Stimulated activated CD8-positive, alpha-beta memory T cell treated with anti-CD3 and anti-CD28 coated beads, Interleukin-12 subunit alpha, Interleukin-12 subunit beta, amount 100 ng/mL, for 1 hour (primary cell): ENCODE measurements at places on chromosomes 3 and 15.

DNA sequence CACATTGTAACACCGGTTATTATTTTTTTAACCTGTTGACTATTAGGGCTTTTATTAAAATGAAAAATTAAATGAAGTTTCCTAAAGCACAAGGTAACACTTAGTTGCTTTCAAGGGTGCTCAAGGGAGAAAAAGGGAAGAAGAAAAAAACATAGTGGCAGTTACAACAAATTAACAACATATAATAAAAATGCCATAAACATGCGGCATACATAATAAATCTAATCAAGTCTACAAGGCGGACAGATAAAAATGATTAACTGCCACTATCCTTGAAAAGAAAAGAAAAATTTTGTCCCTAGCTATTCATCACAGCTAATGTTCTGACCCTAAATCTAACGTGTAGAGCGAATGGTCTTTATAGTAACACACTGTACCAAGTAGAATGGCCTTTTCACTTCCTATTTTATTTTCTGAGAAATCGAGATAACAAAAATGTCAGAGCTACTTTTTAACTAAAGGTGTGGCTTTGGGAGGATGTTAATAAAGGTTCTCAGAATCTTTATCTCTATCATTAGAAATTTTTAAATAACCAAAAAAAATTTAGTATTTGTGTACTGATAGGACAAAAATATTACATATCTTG is 194.9 kb downstream of the FOXP1 start:
- DNase-seq = no peak

DNA sequence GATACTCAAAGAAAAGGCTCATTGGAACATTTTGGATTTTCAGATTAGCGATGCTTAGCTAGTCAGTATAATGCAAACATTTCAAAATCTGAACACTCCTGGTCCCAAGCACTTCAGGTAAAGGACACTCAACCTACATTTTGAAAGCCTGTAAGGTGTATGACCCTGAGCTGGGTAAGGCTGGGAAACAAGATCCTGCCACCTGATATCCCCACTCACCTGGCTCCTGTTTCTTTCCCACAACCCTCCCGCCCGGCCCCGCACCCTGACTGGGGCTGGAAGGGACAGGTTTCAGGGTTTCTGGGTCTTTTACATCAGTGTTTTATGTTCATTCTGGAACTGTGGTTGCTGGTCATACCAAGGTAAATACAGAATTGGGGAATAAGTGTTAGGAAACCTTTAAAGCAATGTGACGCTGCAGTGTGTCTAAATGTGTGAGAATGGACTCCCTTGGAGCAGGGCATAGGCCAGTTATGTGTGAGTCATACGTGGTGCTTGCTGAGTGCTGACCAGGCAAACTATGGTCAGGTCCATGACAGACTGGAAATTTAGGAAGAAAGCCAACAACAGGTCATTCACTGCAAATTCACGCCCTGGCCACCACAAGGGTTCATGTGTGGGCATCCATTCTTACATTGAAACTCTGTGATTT is 22.9 kb downstream of the CTXND1 start:
- DNase-seq = no peak

DNA sequence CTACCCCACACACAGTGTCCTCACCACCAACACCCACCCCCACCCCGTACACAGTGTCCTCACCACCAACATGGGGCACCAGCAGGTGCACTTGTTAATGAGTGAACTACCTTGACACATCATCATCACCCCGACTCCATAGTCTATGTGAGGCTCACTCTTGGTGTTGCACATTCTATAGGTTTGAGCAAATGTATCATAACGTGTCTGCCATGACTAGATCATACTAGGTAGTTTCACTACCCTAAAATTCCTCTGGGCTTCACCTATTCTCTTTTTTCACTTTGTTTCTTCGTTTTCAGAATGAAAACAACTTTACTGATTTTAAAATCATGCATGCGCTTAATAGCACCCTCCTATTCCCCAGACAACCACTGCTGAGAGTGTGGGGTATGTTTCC is 102.6 kb upstream of the SLC6A6 start:
- DNase-seq = no peak

DNA sequence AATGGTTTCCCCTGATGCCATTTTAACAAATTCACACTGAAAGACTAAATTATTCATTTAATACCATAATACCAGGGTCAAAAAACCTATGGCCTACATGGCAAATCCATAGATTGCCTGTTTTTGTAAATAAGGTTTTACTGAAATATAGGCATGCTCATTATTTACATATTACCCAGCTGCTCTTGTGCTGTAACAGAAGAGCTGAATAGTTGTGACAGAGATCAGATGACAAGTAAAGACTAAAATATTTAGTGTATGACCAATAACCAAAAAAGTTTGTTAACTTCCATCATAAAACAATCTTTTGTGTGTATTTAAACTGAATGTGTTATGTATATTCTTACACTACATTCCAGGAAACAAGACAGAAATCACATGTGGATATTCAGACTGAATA is 60.2 kb downstream of the DENND4A start:
- no peak for DNase-seq

GRCh38 chr15:60591496-60592370 is 112.8 kb upstream of the ICE2 start:
- no peak for DNase-seq

DNA sequence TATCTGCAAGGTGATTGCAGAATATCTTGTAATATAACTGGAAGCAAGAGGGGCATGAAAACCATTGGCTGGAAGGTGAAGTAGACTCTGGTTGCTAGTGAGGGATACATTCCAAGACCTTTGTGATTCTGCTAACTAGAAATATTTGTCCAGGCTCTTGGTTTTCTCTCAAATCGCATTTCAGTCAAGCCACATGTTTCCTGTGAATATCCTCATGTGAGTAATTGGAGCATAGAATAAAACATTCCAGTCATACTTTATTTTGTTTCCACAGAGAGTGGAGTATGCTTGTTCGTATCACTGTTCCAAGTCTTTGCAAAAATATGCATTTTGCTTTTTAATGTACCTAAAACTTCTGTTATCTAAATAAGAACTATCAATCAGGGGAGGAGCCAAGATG is 850.0 kb downstream of the EPHA3 start:
- no peak for DNase-seq

DNA sequence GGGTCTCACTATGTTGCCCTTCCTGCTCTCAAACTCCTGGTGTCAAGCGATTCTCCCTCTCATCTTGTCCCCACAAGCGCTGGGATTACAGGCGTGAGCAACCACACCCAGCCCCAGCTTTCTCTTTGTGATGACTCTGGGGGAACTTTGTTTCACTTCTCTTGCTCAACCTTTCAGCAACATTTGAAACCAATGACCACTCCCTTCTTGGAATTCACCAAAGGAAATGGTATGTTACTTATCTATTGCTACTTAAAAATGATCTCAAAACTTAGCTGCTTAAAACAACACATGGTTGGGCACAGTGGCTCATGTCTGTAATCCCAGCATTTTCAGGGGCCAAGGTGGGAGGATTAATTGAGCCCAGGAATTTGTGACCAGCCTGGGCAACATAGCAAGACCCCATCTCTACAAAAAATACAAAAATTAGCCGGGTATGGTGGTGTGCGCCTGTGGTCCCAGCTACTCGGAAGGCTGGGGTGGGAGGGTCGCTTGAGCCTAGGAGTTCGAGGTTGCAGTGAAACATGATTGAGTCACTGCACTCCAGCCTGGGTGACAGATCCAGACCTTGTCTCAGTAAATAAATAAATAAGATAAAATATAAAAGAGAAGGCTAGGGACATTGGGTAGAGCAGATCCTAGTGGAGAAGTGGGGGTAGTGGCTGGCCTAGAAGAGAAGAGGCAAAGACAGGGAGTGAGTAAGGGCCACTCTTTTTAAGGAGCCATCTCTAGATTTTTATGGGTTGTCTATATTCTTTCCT is 10.3 kb upstream of the COPG1 start:
- no peak for DNase-seq

- DNase-seq = peak; percentile 6
These were observed 155.6 kb upstream of the STT3B start for GRCh38 chr3:31377045-31377642.

DNA sequence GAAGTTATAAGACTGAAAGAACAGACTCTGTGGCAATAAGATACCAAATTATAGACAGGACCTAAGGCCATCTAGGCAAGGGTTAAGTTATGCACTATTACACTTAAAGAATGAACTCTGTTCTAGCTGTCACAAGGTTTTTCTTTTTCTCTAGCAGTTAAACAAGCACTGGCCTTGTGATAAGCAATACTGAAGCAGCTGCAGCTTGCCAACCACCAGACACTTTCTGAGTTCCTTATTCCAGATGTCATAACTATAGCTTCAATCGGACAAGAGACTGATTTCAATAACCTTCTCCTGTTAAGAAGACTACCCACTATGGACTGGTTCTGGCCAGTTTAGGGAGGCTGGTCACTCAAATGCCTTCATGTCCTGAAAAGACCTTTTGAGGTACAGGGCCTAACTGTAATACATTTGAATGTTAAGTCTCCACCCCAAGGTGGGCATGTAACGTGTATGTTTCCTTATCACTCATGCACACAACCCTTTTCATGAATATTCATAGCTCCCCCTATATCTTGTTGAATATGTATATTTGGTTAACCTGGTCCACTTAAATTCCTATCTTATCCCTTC is 85.8 kb downstream of the CFAP20DC start:
- DNase-seq = no peak

GRCh38 chr15:53525894-53526293 is 233.6 kb downstream of the WDR72 start:
- no peak for DNase-seq

DNA sequence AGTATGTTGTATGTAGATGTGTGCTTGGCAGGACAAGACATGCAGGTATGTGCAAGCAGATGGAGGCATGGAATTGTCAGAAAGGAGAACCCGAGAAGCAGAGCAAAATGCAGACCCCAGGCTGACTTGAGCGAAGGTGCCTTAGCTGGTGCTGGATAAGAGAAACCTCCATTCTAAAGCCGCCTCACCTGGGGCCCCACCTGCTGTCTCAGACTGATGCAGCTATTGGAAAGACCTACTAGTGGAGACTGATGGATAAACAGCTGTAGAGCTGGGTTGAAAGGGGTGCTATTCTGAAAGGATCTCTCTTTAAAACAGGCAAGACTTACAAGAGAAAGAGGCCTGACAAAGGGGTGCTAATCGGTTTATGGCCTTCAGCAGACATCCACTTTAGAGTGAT is 86.2 kb downstream of the EPHB1 start:
- DNase-seq = no peak

DNA sequence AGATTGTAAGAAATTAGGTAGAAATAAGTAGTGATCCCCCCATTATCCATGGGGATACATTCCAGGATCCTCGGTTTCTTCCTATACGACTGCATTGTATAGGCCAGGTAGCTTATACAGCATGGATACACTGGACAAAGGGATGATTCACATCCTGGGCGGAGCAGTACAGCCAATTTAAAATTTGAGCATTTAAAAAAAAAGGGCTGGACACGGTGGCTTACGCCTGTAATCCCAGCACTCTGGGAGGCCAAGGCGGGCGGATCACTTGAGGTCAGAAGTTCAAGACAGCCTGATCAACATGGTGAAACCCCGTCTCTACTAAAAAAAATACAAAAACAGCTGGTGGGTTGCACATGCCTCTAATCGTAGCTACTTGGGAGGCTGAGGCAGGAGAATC is 976 bp upstream of the ARGFX start:
- DNase-seq = no peak

DNA sequence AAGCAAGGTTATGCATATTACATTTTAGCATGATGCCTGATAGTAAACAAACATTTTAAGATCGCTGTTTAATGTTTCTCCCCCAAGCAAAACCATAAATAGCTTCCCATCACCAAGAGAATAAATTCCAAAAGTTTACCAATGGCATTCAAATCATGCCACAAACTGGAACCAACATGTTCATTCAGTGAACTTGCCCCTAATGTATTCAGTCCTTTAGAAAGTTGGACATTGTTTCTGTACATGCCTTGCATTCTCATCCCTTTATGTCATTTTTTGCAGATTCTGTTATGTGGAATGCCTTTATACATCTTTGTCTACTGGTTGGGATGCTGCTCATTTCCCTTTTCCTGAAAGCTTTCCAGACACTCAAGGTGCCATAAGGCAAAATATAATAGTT is 105.5 kb downstream of the PYDC2 start:
- no peak for DNase-seq

- no peak for DNase-seq
These were observed 52.7 kb upstream of the OXTR start for GRCh38 chr3:8822141-8822540.

GRCh38 chr3:106745344-106746168 is 631.7 kb upstream of the CCDC54 start:
- DNase-seq = no peak

GRCh38 chr15:77033729-77034671 is 36.9 kb downstream of the TSPAN3 start:
- no peak for DNase-seq

DNA sequence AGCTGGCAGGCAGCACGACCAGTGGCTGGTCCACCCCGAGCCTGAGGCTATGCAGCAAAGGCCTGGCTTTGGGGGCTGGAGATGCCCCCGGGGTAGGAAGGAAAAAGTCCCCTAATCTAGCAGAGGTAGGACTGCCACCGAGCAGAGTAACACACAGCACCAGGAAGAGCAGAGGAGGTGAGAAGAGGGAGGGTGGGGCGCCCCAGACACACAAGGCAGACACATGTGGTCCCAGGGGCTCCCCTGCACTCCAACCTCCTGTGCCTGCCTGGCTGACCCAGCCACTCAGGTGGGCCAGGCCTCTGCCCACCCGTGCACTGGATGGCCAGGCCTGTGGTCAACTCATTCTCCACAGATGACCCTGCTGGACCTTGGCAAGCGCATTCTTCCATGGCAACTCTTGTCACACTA is 112.4 kb downstream of the ADCY5 start:
- DNase-seq = no peak

DNA sequence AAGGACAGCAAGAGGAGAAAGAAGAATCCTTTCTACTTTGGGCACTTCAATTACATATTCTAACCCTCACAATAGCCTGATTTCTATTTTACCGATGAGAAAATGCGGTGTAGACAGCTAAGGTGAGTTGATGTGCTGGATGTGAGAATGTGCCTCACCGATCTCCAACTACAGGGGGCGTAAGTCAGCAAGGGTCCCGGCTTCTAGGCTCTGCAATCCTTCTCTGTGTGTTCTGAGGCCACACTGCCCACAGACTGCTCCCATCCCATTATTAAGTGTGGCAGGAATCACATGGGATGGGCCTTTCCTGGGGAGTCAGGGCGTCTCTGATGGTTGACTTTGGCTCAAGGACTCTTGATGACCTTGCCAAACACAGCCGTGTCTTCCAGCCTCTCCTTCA is 23.6 kb upstream of the RPL35A start:
- DNase-seq = no peak

DNA sequence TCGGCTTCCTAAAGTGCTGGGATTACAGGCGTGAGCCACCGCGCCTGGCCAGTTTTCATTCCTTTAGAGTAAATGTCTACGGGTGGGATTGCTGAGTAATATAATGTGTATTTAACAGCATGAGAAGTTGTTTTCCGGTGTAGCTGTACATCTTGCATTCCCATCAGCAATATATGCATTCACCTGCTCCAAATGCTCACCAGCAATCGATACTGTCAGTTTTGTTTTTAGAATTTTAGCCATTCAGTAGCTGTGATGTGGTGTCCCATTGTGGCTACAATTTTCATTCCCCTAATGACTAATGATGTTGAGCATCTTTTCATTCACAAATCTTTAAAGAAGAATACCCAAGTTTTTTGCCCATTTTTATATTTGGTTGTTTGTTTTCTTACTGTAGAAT is 134.8 kb upstream of the RGMA start:
- no peak for DNase-seq
